Stimulated activated CD4-positive, alpha-beta T cell treated with anti-CD3 and anti-CD28 coated beads, Interleukin-2, amount 100 ng/mL, for 4 hours (primary cell): ENCODE measurements at places on chromosomes 3 and 15.

GRCh38 chr3:98994128-98994762 lies 92.8 kb upstream of the DCBLD2 start:
- DNase-seq: no peak

- DNase-seq: no peak
These were observed 20.1 kb downstream of the GXYLT2 start for GRCh38 chr3:72907731-72908620.

DNA sequence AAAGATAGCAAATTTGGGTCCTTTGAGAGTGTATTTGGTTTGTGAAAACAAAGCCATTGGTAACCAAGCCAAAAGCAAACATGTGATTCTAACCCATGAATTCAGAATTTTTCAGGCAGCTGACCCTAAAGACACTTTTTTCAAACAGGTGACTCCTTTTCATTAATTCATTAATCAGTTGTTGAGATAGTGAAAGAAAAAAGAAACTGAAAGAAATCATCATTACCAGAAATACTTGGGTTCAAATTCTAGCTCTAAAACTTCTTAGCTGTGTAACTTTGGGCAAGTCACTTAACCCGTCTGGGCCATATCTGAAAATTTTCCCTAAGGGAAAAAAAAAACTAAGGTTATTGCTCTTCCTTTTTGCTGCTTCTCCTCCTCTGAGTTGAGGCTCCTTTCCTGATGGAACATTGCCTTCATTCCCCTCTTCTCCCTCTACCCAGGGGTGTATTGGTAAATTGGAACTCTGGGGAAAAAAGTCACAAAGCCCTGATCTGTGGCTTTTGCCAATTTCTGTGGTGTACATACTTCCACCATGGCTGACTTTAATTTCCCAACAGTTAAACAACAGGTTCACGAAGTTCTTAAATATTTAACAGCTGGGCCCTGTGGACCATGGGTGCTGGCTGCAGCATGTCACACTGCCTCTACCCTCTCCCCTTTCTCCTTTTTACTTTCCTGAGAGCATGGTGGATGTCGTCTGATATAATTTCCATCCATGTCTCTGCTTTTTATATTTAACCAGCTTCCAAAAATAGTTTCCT lies 120.3 kb downstream of the ASB7 start:
- DNase-seq: no peak

GRCh38 chr3:145219355-145220235 lies 941.4 kb downstream of the PLOD2 start:
- DNase-seq: no peak

- DNase-seq: no peak
These were observed 590.0 kb downstream of the EPHA3 start for GRCh38 chr3:89697321-89697916.

DNA sequence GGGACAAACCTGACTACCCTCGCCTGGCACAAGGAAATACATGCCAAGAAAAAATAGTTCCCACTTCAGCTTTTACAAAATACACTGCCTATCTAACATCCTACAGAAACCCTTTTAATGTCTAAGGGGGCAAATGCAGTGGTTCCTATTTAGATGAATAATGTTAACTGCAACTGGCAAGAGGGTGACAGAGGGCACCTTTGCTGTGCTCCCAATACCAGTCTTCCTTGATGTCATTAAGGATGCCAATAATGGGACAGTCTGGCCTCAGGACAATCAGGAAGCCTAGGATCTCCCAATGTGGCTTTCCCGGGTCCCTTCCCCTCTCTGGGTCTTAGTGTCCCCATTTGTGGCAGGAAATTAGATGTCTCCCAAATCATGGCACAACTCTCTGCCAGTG lies 13.9 kb downstream of the CSRNP1 start:
- no peak for DNase-seq

GRCh38 chr3:124383051-124383450 lies 347.2 kb upstream of the UMPS start:
- DNase-seq: no peak

- no peak for DNase-seq
These were observed 94.4 kb downstream of the DTWD1 start for GRCh38 chr15:49715211-49715610.

DNA sequence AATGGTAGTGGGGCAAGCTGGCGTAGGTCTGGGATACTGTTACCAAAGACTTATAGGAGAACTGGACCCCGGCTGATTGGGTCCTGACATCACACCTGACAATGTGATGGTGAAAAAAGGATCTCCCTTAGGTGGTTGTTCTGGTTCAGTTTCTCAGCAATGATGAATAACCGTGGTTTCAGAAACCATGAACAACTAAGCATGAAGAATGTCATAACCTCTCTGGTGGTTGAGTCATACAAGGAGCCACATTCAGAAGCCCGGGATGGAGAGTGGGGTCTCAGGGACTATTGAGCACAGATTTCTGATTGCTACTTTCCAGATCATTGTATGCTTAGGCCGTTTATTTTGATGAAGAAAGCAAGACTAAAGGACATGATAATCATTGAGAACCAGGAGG lies 17.4 kb downstream of the GPR160 start:
- DNase-seq: no peak
